Colonic mucosa (tissue), 4 donors: ENCODE measurements at places on chromosomes 5 and 9.

GRCh38 chr9:75051285-75051684 is 23.2 kb upstream of the CARNMT1 start:
- no peak overlapping the region for H3K4me3 ChIP-seq
- H3K27ac ChIP-seq = no peak overlapping the region
- no peak for DNase-seq
- H3K4me1 ChIP-seq = no peaks in the 10 kb centered on the region
- H3K36me3 ChIP-seq = no peaks in the 10 kb centered on the region
- no peaks in the 10 kb centered on the region for H3K27me3 ChIP-seq

- no peaks in the 10 kb centered on the region for H3K27me3 ChIP-seq
- no peaks in the 10 kb centered on the region for H3K36me3 ChIP-seq
- peak; percentile 77 for DNase-seq
- no peaks in the 10 kb centered on the region for H3K4me1 ChIP-seq
- no peak overlapping the region for H3K27ac ChIP-seq
- H3K4me3 ChIP-seq = no peak overlapping the region
These were observed 26.7 kb downstream of the APBA1 start for GRCh38 chr9:69645488-69645887.

DNA sequence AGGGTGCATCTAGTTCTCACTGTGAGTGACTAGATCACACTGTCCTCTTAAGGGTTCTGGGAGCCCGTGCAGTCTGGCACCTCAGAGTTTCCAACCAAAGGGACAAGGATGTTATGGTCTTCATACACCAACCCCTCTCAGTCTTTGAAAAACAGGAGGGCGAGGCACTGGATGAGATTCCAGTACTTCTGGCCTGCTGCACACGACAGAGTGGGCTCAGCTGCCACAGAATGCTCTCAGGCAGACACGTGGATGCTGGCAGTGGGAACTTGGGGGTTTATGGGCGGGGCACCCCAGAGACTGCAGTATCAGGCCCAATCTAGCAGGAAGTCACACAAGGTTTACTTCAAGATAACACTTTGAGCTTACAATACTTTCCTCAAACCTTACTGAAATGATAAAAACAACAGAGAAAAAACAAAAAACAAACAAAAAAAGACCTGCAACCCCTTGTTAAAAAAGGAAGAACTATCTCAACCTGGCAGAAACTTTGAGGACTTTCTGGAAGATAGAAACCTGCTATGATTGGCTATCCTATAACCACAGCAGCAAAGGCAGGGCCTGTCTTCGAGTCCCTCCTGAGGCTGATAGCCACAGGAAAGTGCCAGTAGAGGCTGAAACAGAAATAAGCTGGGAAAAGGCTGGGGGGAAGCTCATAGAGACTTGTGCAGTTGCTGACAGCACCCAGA is 28.3 kb upstream of the TGFBR1 start:
- no peak for DNase-seq
- H3K4me3 ChIP-seq = no peak overlapping the region
- no peaks in the 10 kb centered on the region for H3K4me1 ChIP-seq
- no peak overlapping the region for H3K27ac ChIP-seq
- H3K27me3 ChIP-seq = no peaks in the 10 kb centered on the region
- H3K36me3 ChIP-seq = no peaks in the 10 kb centered on the region

- H3K4me3 ChIP-seq = no peak overlapping the region
- H3K27me3 ChIP-seq = no peaks in the 10 kb centered on the region
- no peak for DNase-seq
- H3K27ac ChIP-seq = no peak overlapping the region
- no peaks in the 10 kb centered on the region for H3K4me1 ChIP-seq
These were observed 236.5 kb downstream of the FAM114A2 start for GRCh38 chr5:153802050-153802821.

DNA sequence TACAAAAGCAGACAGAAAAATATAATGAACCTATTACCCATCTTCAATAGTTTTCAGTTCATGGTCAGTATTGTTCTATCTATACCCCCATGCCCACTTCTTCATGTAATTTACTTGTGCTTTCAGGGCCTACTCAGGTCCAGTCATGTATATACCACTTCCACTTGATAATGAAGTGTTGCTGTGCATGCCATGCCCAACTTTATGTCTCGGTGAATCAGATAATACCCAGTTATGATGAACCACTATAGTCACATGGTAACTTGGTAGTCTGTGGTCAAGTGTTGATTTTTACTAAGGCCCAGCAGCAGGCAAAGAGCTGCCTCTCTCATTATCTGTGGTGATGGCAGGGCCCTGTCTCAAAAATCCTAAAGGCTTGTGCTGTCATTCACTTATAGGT is 70.7 kb upstream of the IL33 start:
- no peaks in the 10 kb centered on the region for H3K36me3 ChIP-seq
- H3K4me1 ChIP-seq = no peaks in the 10 kb centered on the region
- no peak overlapping the region for H3K27ac ChIP-seq
- H3K27me3 ChIP-seq = no peaks in the 10 kb centered on the region
- H3K4me3 ChIP-seq = no peak overlapping the region
- no peak for DNase-seq

DNA sequence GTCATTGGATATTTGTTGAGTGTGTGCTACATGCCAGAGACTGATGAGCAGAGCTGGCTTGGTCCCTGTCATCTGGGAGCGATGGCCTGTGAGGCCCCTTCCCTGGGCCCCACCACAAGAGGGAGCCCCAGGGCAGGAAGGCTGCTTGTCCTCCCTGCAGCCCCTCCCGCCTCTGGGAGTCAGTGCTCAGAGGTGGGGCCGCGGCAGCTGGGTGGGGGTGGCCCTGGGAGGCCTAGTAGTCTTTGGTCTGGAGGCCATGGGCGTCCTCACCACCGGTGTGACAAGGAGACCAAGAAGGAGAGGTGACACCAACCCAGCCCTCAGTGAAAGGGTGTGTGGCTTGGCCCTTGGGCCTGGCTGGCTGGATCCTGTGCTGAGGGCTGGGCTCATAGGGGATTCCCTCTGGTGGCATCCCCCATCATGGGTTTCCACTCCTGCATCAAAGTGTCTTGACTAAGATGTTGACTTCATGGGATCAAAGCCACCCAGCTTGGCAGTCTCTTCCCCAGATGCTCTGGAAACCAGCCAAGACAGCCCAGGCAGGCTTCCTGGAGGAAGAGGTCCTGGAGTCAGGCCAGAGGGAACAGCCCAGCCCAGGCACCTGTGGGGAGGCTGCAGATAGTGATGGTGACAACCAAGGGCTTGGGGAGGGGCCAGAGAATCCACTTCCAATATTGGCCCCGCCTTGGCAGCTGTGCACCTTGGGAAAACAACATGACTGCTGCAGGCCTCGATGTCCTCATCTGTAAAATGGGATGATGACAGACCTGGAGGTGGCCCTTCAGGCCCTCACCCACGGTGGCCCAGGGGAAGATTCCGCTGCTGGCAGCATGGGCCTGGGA is 166.7 kb downstream of the GAPVD1 start:
- no peak for DNase-seq
- no peaks in the 10 kb centered on the region for H3K27me3 ChIP-seq
- no peaks in the 10 kb centered on the region for H3K4me1 ChIP-seq

- H3K4me1 ChIP-seq = no peaks in the 10 kb centered on the region
- H3K4me3 ChIP-seq = peak within 1 kb of the TSS; percentile 69
- H3K36me3 ChIP-seq = no peaks in the 10 kb centered on the region
- DNase-seq = peak; percentile 58
These were observed at the start of gene ABLIM3 for GRCh38 chr5:149141224-149141956. TSS of gene ABLIM3 (plus strand) at chr5:149141493. CDS start at chr5:149142096, 603 bp downstream.

DNA sequence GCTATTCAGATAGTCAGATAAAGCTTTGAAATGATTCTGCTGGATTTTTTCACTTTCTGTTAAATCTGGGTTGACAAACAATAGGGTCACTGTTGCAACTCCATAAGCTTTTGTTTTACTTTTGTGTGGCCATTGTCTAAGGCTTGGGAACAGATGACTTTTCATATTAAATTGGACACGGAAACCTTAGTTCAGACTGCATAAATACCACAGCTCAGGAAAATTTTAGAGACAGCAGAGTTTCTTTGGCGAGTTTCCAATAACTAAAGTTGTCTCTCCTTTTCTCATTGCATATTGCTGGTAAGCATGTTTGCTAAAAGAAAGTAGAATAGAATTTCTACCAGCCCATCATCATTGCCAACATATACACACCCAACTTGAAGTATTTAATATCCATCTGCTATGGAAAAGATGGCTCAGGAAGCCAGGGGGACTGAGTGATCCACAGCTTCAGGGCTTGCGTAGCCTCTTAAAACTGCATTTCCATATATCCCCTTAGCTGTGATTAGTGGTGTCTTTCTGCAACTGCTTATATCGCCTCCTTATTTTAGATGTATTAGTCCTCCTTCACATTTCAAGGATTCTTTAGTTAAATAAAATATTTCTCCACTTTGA is 168.2 kb downstream of the ARHGAP26 start:
- H3K4me3 ChIP-seq = no peak overlapping the region
- no peak for DNase-seq

DNA sequence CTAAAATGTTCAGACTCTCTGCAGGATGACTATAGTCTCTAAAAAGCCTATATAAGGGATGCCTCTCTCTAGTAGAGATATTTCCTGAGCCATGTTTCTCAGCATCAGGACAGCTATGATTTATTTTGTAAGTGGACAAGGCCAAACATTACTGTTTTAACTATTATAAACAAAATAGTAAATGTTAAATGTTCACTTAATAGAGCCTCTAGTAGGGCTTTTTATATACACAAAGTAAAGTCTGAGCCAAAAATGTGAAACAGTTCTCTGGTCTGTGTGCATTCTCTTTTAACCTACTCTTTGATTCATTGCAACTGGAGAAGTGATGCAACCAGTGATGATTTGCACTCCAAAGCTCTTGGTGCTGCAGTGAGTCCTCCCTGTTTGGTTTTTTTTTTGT is 220.5 kb downstream of the GDNF start:
- DNase-seq = no peak
- no peak overlapping the region for H3K27ac ChIP-seq
- no peak overlapping the region for H3K4me3 ChIP-seq
- H3K36me3 ChIP-seq = no peaks in the 10 kb centered on the region
- H3K27me3 ChIP-seq = no peaks in the 10 kb centered on the region

DNA sequence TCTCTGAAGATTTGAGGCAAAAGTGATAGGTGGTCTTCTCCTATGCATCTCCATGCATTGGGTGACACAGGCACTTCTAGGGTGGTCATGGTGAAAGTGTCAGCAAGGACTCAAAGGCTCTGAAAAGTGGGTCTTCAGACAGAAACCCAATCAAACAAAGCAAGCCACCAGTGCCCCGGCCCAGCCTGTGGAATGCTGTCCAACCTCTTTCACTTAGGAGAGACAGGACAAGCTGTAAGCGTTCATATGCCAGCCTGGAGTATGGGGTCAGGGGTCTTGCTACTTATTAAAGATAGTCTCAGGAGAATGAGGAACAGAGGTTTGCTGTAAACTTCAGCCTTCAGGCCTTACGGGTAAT is 324.5 kb downstream of the GADD45G start:
- H3K27ac ChIP-seq = no peak overlapping the region
- DNase-seq = no peak
- no peak overlapping the region for H3K4me3 ChIP-seq
- H3K27me3 ChIP-seq = no peaks in the 10 kb centered on the region
- H3K4me1 ChIP-seq = no peaks in the 10 kb centered on the region

- no peak overlapping the region for H3K4me3 ChIP-seq
- no peak for DNase-seq
- no peaks in the 10 kb centered on the region for H3K27me3 ChIP-seq
- H3K4me1 ChIP-seq = no peaks in the 10 kb centered on the region
These were observed 75.3 kb downstream of the C9orf153 start for GRCh38 chr9:86184138-86184524.

- DNase-seq = no peak
- no peak overlapping the region for H3K27ac ChIP-seq
- no peaks in the 10 kb centered on the region for H3K27me3 ChIP-seq
- H3K4me1 ChIP-seq = no peaks in the 10 kb centered on the region
- no peak overlapping the region for H3K4me3 ChIP-seq
- no peaks in the 10 kb centered on the region for H3K36me3 ChIP-seq
These were observed 155.4 kb downstream of the PAM start for GRCh38 chr5:102910240-102911226.

- H3K4me1 ChIP-seq = no peaks in the 10 kb centered on the region
- DNase-seq = peak; percentile 65
- H3K36me3 ChIP-seq = no peaks in the 10 kb centered on the region
- H3K27me3 ChIP-seq = no peaks in the 10 kb centered on the region
- peak within 1 kb of the TSS; percentile 66 for H3K4me3 ChIP-seq
These were observed at the start of gene EPB41L4A for GRCh38 chr5:112419164-112419985. TSS of gene EPB41L4A (minus strand) at chr5:112419277. CDS start at chr5:112419039, 238 bp downstream.

GRCh38 chr5:137808503-137809135 is 54.5 kb upstream of the HNRNPA0 start:
- no peak for DNase-seq
- H3K27ac ChIP-seq = no peak overlapping the region
- H3K27me3 ChIP-seq = no peaks in the 10 kb centered on the region
- H3K4me1 ChIP-seq = no peaks in the 10 kb centered on the region
- no peaks in the 10 kb centered on the region for H3K36me3 ChIP-seq

- H3K4me1 ChIP-seq = peaks cover 10% of the 10 kb centered on the region
- no peaks in the 10 kb centered on the region for H3K36me3 ChIP-seq
- no peak for DNase-seq
These were observed 3.7 kb downstream of the ROPN1L start for GRCh38 chr5:10445352-10445751.

DNA sequence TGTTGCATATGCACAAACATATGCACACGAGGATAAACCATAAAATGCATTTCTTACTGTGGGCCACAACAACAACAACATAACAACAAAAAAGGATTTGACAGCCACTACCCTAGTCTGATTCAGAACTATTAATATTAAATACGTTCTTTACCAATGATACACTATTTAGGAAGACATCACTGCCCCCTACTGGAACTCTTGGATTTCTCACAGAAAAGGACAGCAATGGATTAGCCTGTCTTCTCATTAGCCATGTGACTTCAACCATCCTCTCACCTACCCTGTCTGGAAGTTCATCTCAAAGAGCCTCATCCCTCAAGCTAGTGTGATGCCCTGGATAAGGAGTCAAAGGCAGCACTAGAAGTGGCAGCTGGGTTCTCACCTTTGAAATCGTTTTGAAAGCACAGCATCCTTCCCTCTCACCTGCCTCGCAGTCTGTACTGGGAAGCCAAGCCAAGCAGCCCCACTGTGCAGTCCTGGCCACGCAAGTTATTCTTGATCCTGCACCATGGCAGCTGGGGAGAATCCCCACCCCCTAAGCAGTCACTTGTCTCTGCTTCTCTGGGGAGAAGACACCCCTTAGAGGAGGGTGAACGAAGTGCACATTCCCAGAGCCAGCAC is 64.6 kb downstream of the SH3TC2 start:
- H3K27ac ChIP-seq = no peak overlapping the region
- no peaks in the 10 kb centered on the region for H3K27me3 ChIP-seq
- peak; percentile 60 for DNase-seq
- no peaks in the 10 kb centered on the region for H3K4me1 ChIP-seq
- no peak overlapping the region for H3K4me3 ChIP-seq

- no peaks in the 10 kb centered on the region for H3K27me3 ChIP-seq
- H3K4me3 ChIP-seq = no peak overlapping the region
- H3K36me3 ChIP-seq = no peaks in the 10 kb centered on the region
- H3K27ac ChIP-seq = no peak overlapping the region
- DNase-seq = no peak
These were observed 8.4 kb upstream of the NDST1 start for GRCh38 chr5:150499437-150499956.
